Suppressor macrophage treated with lipopolysaccharide for 1 hour (primary cell): ENCODE measurements at places on chromosomes 7 and 10.

DNA sequence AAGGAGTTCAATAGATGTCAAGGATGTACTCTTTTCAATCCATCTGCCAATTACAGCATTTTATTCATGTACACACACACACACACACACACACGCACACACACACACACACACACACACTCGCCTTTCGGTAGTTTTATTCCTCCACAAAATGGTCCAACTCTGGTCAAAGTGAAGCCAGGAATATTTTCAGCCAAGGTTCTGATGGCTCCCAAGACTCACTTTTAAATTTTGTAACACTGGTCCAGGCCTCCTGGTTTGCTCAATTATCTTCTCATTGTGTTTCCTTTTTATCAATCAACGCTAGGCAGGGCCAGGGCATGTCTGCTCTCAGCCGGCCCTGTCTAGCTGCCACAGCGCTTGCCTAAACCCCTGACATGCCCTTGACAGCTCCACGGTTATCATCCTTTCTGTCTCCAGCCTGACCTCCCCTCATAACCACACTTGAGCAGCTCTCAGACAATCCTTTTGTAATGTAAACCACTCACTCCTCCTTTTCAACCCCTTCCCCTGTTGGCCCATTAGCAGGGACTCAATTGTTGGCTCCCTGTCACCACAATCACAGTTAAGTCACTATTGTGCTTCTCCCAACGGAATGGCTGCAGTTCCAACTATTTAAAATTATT is 115.1 kb downstream of the ICA1 start:
- DNase-seq, result no peak

DNA sequence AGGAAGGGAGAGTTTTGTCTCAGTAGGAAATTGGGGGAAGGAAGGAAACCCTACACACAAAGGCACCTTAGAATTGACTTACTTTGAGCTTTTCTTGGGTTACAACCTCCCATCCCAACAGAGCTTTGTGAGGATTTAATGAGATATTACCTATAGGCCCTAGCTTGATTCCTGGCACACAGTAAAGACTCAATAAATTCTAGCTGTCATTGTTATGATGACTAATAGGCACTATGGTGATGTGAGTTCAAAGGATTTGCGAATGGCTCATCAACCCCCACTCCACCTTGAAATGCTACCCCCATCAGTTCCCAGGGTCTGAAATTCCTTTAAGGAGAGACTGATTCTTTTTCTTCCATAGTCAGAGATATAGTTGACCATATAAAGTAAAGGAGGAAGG is 67.9 kb upstream of the SMNDC1 start:
- DNase-seq, result peak; percentile 27

DNA sequence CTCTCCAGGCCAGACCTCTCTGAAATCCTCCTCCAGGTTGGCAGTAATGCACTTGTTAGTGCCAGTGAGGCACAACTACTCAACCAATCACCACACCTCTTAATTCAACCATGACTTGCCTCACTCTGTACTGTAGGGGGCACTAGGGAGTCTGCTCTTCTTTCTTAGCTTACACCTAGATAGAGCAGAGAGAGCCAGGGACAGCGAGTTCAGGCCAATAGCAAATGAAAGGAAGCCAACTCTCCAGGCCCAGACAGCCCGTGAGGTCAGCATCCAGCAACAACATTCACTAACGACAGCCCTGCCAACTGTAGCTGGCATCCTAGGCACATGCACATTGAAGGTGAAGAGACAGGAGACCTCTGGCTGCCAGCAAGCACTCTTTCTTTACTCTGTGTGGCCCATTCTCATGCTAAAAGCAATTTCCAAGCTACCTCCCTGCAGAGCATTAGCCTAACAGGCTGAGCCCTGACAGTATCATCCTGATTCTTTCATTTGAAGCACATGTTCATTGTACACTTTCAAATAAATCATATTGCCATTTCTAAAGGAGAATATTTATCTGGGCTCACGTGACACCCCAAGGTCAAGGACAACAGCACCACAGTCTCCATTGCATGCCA is 136.3 kb downstream of the DPY19L1 start:
- DNase-seq, result no peak

DNA sequence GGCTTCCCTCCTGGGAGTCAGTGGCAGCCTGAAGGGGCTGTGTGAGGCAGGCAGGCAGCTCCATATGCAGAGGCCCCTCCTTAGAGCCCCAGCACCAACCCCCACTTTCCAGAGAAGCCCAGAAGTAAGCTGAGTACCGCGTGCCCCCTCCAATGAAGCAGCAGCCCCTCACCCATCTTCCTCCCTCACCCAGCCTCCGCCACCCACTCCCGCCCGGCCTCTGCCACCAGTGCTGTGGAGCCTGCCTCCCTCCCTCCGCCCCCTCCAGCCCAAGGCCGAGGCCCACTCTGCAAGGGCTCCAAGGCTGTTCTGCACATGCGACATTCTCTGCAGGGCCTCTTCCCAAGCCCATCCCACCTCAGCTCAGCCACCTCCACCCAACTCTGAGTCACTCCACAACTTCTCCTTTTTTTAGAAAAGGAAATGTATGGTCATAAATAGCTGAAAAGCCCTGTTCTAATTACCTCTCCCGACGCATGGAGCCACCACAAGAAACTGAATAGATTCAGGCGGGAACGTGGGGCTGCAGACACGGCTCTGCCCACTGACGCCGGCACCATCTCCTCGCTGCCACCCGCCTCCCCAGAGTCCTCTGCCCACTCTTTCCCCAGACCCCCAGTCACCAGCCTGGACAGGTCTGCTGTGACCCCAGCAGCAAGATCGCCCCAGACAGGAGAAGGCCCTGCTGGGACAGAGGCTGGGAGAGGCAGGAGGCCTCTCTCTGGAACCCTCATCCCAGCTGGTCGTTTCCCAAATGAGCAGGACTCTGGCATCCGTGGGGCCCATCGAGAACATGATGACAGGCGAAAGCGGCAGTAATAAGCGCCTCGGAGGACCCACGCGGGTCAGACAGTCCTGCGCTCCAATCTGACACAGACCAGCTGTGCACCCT is 213.9 kb downstream of the MAD1L1 start:
- DNase-seq, result peak; percentile 84

DNA sequence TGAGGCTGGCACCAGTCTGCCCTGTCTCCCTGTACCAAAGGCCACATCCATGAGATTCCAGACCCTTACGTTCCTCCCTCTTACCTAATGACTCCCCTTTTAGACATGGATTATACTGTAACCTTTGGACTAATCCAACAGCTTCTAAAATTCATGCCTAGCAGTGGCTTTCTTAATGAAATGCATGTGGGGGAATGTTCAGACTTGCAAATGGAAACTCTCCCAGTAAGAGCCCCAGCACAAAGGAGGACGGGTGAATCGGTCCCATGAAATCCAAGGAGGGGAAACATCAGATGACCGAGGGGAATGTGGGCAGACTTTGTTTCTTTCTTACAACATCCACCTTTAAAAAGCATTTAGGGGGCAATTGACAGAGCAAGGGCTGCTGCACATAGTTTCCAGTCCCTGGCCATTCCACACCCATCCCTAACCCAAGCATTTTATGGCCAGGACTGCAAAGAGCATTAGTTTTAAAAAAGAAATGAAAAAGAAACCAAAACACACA is 71.5 kb downstream of the COL13A1 start:
- DNase-seq, result no peak

GRCh38 chr10:78071140-78071856 is 37.6 kb downstream of the RPS24 start:
- DNase-seq, result no peak

DNA sequence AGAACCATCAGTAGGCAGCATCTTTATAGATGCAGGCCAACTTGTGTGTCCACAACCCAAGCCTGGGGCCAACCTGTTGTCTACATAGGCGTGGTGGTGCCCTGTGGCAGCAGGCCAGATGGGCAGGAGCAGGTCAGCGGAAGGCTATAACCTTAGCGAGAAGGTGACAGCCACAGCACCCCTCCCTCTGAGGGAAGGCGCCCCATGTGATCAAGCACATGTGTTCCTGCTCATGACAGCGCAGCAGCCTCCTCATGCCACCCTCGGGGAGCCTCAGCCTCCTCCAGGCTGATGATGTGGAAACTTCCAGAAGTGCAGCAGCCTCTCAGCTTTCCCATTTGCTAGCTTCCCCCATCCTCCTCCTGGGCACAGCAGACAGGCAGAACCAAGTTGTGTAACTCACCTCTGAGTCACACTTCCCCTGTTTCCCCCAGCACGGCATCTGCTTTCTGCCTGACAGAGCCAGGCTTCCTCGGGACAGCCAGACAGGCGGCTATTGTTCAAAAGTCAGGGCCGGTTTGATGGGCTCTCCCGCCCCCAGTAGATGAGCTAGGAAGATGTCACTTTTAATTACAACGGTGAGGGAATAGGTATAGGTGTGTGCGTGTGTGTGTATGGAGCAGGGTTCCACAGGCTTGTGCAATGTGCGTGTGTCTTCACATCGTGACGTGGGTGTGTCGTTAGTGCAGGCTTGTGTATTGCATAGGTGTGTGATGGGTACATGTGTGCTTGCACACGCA is 312.0 kb upstream of the ZMIZ1 start:
- peak; percentile 99 for DNase-seq

DNA sequence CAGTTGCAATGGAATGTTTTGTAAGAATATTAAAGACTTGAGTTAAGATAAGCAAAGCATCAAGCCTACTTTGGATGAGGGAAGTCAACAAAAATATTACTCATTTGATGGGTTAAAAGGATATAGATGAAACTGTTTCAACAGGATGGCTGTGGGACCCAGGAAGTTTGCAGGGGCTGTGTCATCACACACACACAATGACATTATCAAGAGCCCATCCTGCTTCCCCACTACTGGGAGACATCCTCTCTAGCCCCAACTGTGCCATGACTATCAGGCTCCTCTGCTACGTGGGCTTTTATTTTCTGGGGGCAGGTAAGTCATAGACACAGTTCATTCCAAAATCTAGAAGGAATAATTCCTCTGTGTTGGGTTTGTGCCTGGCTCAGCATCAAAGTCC is 78.8 kb upstream of the PRSS1 start:
- peak; percentile 4 for DNase-seq

GRCh38 chr10:71708897-71709882 is 10.4 kb downstream of the C10orf105 start:
- DNase-seq, result no peak

- no peak for DNase-seq
Observed at GRCh38 chr7:105087981-105088380, 74.0 kb downstream of the KMT2E start.

- no peak for DNase-seq
Observed at GRCh38 chr10:70053218-70053840, 683 bp downstream of the MACROH2A2 start.

GRCh38 chr10:78736926-78737630 is 331.7 kb upstream of the ZMIZ1 start:
- DNase-seq, result no peak

DNA sequence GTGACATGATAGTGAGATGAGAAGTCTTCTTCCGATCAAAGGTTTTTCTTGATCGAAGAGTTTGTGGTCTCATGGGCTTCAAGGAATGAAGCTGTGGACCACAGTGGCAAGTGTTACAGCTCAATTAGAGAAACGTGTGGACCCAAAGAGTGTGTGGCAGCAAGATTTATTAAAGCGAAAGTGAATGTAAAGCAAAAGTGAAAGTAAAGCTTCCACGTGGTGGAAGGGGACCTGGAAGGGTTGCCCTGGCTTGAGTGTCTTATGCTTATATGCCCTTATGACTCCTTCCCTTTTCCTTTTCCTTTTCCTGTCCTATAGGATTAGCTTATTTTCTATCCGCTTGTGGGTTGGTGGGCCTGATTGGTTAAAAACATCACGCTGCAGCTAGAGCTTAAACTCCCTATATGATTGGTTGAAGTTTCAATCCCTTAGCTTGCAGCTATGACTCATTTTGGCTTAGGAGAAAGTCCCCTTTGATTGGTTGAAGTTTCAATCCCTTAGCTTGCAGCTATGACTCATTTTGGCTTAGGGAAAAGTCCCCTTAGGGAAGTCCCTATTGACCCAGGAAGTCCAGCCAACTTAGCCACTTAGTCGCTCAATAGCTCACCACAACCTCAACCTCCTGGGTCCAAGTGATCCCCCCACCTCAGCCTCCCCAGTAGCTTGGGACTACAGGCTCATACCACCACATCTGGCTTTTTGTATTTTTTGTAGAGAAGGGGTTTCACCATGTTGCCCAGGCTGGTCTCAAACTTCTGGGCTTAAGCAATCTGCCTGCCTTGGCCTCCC is 34.7 kb downstream of the MRPS24 start:
- DNase-seq, result peak; percentile 91

DNA sequence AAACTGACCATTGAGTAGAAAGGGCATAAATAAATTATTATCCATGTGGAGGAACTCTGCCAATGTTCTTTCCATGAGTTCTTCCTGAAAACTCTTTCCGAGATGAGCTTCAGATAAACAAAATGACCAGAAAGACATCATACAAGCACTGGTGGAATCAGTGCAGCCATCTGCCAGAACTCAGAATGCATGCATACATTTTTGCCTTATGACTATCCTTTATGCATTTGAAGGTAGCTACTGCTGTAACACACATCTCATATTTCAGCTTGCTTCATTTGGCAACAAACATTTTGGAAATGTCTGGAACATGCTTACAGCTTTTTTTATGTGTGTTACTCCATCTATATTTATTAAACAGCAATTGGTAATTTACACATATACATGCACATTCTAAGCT is 448.9 kb downstream of the PLXDC2 start:
- DNase-seq, result no peak
